ENCODE measurements at places on chromosomes 5 and 9.
A peak's percentile ranks its signal among the peaks of the same experiment; 100 is the strongest.

GRCh38 chr5:41519801-41520200 lies 9.4 kb upstream of the PLCXD3 start:
- DNase-seq: no peak

DNA sequence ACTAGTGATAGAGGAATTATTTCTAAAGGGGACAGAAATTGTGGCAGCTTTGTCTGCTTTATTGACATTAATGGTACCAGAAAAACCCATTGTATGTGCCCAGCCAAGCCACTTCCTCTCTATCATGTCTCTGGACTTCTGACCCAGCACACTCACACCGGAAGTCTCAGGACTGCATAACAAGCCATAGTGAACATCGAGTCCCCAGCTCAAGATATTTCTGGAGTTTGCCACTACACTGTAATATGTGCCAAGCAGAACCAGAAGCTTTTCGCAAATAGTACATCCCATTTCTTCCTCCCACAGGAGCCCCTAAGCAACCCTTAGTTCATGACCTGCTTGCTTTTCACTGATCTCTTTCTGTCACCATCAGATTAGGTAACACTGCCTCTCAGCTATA lies 187.4 kb upstream of the GHR start:
- DNase-seq: no peak

DNA sequence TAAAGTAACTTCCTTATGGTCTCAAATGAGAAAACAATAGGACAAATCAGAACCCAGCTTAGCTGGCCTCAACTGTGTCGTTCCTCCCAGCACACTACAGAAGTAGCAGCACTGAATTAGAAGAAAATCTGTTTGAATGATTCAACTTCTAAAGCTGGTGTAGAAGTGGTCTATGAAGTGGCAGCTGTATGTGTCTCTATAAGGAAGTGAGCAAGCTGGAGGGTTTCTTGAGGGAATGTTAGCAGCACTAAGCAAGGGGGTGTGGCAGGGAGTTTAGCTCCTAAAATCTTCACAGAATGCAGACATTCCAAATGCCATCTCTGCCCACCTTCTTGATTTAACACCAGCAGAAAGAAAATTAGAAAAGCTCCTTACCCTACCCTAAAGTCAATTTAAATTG lies 4.1 kb downstream of the KLF9 start:
- DNase-seq: no peak

GRCh38 chr5:149392718-149393117 lies 13.6 kb upstream of the IL17B start:
- no peak for DNase-seq

GRCh38 chr5:34499001-34499734 lies 157.0 kb upstream of the RAI14 start:
- no peak for DNase-seq

GRCh38 chr5:10894445-10895054 lies 133.5 kb upstream of the DAP start:
- no peak for DNase-seq

GRCh38 chr5:8057769-8058168 lies 188.8 kb downstream of the MTRR start:
- DNase-seq: no peak

DNA sequence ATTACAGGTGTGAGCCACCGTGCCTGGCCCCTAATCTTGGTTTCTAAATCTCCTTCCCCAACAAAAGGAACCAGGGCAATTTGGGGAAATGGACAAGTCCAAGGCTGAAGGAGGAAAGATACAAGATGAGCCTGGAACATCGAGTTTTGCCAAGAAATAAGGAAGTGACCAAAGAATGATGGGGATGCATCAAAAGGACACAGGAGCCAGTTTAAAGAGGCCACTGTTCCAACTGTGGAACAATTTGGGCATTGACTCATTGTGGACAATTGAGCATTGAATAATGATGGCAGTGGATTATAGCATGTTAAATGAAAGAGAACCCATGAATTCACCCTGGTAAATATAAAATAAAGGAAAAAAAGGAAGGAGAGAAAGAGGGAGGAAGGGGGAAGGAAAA lies 47.5 kb downstream of the DUSP1 start:
- DNase-seq: no peak

DNA sequence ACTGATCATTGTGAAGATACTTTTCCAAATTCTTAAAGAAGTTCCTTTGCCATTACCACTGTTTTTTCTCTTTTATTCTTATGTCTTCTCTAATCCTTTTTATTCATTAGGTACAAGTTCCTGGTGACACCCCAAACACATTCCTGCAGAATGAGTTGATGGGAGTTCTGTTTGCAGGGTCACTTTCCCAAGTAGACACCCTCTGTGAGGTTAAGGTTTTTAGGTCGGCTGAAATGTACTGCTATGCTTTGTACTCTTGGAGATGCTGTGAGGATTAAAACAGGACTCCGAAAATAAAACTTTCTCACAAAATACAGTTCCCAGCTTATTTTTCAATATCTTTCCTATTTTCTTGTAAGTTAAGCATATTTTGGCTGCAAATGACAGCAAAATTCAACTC lies 143.3 kb upstream of the TLE4 start:
- DNase-seq: no peak

DNA sequence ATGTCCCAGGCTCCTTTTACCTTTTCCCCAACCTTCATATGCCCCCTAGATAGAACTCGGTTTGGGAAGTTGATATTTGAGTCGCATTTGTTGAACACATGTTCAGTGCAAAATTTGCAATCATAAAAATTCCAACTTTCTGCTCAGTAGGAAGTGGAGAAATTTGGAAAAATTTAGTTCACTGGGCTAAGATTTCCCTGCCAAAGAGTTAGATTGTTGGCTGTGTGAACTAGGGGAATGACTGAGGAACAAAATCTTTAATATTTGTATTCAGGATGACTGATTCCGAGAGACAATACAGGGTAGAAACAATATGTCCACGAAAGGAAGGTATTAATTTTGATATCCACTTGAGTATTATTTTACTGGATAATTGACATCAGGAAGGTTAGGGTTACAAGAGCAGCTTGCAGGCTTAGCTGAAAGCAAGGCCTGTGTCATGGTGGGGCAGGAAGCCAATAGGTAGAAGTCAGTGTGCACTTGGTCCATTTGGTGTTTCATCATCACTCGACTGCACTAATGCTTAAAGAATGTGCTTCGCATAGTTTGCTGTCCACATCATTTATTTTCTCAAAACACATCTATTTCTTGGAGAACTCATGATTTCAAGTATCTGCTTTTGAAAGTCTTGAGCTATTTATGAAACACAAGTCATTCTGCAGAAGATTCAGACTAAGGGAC lies 59.4 kb upstream of the GNA14 start:
- DNase-seq: no peak

DNA sequence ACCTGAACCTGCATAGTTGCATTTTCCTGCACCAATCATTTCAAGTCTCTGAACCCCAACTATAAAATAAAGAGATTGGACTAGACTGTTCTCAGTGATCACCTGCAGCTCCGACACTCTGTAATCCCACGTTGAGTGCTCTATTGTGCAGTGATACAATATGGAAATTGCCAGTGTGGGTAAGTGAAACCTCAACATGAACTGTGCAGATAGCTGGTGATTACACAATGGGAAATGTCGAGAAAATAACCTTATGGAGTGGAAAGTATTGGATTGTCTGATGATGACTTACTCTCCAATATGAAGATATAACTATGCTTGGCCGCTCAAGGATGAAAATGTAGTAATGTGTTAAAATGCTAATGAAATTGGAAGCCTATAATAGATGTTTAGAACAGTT lies 293.1 kb upstream of the BRINP1 start:
- DNase-seq: no peak

GRCh38 chr9:113919382-113919781 lies 43.3 kb downstream of the ZNF618 start:
- no peak for DNase-seq

DNA sequence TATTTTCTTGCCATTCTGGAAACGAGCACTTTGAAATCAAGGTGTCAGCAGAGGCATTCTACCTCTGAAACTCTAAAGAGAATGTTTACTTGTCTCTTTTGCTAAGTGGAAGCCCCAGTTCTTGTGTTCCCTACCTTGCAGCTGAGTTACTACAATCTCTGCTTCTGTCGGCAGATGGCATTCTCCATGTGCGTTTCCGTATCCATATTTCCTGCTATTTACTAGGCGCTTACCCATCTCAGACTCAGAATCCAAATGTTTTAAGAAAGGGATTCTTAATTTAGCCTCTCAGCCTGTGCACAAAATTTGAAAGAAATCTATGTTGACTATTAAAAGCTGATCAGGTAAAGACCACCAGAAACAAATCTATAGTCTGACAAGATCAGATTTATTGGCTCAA lies 221.3 kb upstream of the FTMT start:
- DNase-seq: peak; percentile 11

DNA sequence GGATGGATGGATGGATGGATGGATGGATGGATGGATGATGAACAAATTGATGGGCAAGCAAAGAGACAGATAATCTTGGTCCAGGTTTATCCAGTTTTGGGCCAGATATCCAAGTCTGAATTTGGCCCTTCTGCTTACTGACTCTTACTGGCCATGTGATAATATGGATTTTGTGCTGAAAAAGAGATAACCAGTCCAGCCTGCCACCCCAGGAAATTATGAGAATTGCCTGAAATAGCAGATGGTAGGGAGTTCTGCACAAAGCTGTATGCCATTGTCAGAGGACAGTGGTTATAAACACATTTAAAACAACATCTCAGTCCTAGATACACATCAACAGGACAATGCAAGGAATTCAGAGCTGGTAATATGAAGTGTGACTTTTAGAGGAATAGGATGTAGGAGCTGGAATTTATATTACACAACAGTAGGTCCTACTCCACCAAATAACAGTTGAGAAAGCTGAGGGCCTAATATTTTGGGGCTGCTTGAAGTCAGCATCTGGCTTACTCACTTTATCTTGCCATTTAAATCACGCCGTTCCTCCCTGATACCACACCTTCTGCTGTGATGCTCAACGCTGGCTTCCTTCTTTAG lies 9.0 kb upstream of the FAT2 start:
- DNase-seq: no peak

DNA sequence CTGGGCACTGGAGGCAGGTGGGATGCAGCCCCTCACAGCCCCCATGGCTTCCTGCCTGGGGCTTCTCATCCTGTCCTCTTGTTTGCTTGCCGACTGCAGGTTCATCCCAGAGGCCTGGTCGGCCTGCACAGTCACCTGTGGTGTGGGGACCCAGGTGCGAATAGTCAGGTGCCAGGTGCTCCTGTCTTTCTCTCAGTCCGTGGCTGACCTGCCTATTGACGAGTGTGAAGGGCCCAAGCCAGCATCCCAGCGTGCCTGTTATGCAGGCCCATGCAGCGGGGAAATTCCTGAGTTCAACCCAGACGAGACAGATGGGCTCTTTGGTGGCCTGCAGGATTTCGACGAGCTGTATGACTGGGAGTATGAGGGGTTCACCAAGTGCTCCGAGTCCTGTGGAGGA lies 232.7 kb downstream of the ADAMTSL1 start:
- DNase-seq: no peak

GRCh38 chr5:86885489-86886230 lies 267.9 kb downstream of the COX7C start:
- no peak for DNase-seq

- DNase-seq: no peak
Observed at GRCh38 chr5:1899201-1899600, 16.5 kb upstream of the IRX4 start.

GRCh38 chr9:13555989-13556500 lies 276.6 kb upstream of the MPDZ start:
- DNase-seq: no peak

DNA sequence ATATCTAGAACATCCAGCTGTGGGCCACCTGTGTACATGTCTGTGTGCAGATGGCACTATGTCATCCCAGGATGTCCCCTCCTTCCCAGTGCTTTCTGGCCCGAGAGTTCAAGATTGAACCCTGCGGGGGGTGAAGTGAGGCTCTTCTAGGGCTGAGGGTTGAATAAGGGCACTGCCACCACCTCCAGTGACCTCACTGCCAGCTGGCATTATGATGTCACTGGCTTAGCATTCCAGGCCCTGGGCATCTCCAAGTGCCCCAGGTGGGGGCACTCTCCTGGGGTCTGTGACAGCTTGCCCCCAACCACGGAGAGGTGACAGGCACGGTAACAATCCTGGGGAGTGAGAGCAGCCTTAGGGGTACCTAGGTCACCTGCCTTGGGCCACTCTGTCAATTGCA lies 27.1 kb downstream of the CXXC5 start:
- DNase-seq: no peak

DNA sequence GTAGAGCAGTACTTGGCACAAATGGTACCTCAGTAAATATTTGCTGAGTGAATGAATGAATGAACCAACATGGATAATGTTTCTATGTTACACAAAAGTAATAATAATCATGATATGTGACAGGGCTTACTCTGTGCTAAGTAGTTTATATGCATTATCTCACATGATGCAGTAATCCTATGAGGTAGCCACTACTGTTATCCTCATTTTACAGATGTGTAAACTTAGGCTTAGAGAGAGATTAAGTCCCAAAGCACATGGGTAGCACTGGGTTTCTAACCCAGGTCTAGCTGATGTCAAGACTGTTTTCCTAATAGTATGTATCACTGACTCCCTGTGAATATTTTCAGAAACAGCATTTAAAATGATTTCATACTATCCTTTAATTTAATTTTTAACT lies 44.1 kb upstream of the VDAC1 start:
- DNase-seq: no peak

DNA sequence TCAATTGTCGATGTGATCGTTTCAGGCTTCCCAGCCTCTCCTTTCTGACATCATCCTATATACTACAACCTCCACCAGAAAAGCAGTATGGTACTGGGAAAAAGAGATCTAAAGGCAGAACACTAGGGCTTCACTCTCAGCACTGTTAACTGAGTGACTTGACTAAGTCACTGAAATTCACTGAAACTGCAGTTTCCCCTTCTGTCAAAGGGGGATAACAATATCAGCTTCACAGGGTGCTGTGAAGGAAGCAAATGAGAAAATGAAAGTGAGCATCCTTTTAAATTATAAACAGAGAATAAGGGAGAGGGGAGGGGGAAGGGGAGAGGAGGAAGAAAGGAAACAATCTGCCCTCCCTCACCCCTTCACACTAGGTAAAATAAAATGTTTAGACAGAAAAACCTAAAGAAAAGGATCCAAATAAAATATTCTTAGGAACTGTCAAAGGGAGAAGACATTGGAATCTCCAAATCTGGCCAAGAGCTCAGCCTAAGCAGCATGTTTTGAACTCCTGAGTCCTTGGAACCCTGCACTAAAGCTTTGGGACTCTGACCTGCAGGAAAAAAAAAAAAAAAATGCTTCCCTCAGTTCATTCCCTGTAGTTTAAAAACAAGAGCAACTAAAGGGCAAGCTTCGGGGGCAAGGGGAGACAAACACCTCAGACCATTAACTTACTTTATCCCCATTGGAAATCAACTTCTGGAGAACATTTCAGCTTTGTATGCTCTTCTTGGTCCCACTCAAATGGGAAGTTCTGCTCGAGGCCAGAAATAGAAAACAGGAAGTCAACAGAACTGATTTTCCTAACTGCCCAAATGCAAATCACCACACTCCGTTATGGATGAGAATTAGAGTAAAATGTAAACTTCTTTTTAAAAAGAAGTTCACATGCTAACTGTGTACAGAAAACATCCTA lies 178.3 kb downstream of the DEPDC1B start:
- DNase-seq: no peak

- no peak for DNase-seq
Observed at GRCh38 chr5:82106207-82106606, 134.4 kb downstream of the ATG10 start.

GRCh38 chr5:149771216-149771980 lies 41.3 kb downstream of the PPARGC1B start:
- DNase-seq: no peak
